ENCODE measurements at places on chromosomes 12 and 14.
A peak's percentile ranks its signal among the peaks of the same experiment; 100 is the strongest.

- DNase-seq: no peak
These were observed 82.4 kb downstream of the NINJ2 start for GRCh38 chr12:580813-581212.

- no peak for DNase-seq
These were observed 96.3 kb upstream of the HIF1A start for GRCh38 chr14:61598980-61599379.

DNA sequence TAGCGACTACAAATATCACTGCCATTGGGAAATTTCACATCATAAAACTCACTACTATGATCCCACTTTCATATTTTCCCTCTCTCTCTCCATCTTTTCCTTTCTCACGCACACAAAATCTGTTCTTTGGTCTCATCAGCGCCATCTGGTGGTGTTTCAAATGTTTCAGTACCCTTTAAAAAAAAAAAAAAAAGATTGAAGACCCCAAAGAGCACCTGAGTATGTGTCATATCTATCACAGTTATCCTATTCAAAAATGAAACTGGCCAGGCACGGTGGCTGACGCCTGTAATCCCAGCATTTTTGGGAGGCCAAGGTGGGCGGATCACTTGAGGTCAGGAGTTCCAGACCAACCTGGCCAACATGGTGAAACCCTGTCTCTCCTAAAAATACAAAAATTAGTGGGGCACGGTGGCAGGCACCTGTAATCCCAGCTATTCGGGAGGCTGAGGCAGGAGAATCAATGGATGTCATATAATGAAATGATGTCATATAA lies 72.4 kb downstream of the TTC9 start:
- peak; percentile 67 for DNase-seq

DNA sequence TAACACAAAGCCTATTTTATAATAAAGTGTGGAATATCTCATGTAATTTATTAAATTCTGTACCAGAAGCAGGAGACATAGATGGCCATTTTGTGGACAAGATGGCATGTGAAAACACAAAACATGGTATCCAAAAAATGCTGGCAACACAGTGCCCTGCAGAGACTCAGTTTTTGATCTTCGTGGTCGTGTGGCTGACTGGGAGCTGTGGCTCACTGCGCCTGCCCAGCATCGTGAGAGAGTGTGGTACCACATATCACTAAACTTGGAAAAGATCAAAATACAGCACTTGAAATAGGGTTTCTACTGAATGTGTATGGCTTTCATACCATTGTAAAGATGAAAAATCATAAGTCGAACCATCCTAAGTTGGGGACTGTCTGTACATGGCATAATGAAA lies 43.0 kb upstream of the MANSC4 start:
- no peak for DNase-seq

DNA sequence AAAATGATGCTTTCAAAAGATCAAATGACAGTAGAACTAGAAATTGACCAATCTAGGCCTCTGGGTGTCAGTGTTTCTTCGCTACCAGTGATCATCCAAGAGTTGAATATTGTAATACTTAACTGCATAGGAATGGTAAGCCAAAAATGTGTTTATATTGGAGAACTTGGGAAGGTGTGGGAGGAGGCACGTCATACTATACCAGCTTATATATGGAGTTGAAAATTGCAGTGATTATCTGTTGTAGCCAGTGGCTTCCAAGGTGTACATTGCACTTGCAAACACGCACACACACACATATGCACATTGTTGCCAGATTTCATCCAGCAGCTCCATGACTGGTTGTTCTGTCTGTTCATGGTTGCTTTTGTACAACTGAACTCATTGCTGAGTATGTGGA lies 36.1 kb downstream of the EID3 start:
- DNase-seq: no peak
